A549 treated with CORT108297 at 1 μM for 4 hours (cell line): ENCODE measurements at places on chromosomes 16 and 17. TPM values are rescaled to one million over a fixed set of nuclear protein-coding genes. Genes with fewer than 3 reads are reported as not detected.

Gene NOS2
- total RNA-seq = 0.13 to 0.18 TPM (median 0.15 TPM) in 5 replicates

Gene SALL1
- total RNA-seq = 0.11 to 0.39 TPM (median 0.29 TPM) in 5 replicates

Gene USP6
- 0.01 to 0.05 TPM (median 0.02 TPM) in 5 replicates for total RNA-seq

Gene SAMD14
- total RNA-seq = 0.27 to 0.95 TPM (median 0.49 TPM) in 5 replicates

Gene UNC119
- total RNA-seq = 22.3 to 36.4 TPM (median 32.0 TPM) in 5 replicates

Gene KIF2B
- total RNA-seq = not detected in 5 replicates

Gene CRISPLD2
- 3.0 to 3.5 TPM (median 3.2 TPM) in 5 replicates for total RNA-seq

Gene HAP1
- total RNA-seq = 0.88 to 2.0 TPM (median 1.7 TPM) in 5 replicates

Gene RECQL5
- total RNA-seq = 20.9 to 29.0 TPM (median 28.2 TPM) in 5 replicates

Gene SLC16A6
- total RNA-seq = 0.31 to 0.62 TPM (median 0.51 TPM) in 5 replicates

Gene FNDC8
- total RNA-seq = not detected in 5 replicates

Gene NACA2
- not detected in 5 replicates for total RNA-seq

Gene RHBDF1
- total RNA-seq = 22.0 to 32.9 TPM (median 31.9 TPM) in 5 replicates

Gene APOH
- 3.0 to 6.1 TPM (median 4.9 TPM) in 5 replicates for total RNA-seq

Gene MED13
- 15.3 to 24.7 TPM (median 19.6 TPM) in 5 replicates for total RNA-seq

Gene CYGB
- 0.91 to 1.8 TPM (median 1.1 TPM) in 5 replicates for total RNA-seq

Gene HP
- 0.47 to 0.53 TPM in 2 of 5 replicates, not detected in the others for total RNA-seq

Gene SEPTIN1
- 0.58 to 2.5 TPM (median 2.1 TPM) in 5 replicates for total RNA-seq

Gene AURKB
- total RNA-seq = 156 to 178 TPM (median 158 TPM) in 5 replicates

Gene MYO15A
- total RNA-seq = 0.27 to 0.58 TPM (median 0.35 TPM) in 5 replicates

Gene CCL3
- not detected in 5 replicates for total RNA-seq

Gene ACD
- total RNA-seq = 27.6 to 38.3 TPM (median 36.3 TPM) in 5 replicates

Gene SRR
- total RNA-seq = 6.5 to 9.1 TPM (median 8.5 TPM) in 5 replicates

Gene LGALS9B
- total RNA-seq = not detected in 5 replicates

Gene UTP18
- 71.3 to 91.3 TPM (median 74.7 TPM) in 5 replicates for total RNA-seq

Gene AHSP
- not detected in 5 replicates for total RNA-seq

Gene MARVELD3
- total RNA-seq = 0.13 to 0.47 TPM (median 0.25 TPM) in 5 replicates

Gene NPIPA2
- 1.2 to 1.9 TPM (median 1.4 TPM) in 5 replicates for total RNA-seq

Gene YPEL2
- 1.6 to 3.9 TPM (median 2.9 TPM) in 5 replicates for total RNA-seq

Gene PPP1R1B
- 0.09 TPM in 1 of 5 replicates, not detected in the others for total RNA-seq

Gene TMIGD1
- not detected in 5 replicates for total RNA-seq

Gene NLE1
- 30.6 to 40.9 TPM (median 38.3 TPM) in 5 replicates for total RNA-seq

Gene SCARF1
- 0.32 to 0.47 TPM (median 0.35 TPM) in 5 replicates for total RNA-seq

Gene POLDIP2
- 139 to 165 TPM (median 165 TPM) in 5 replicates for total RNA-seq

Gene RUNDC3A
- total RNA-seq = 0.55 to 1.3 TPM (median 0.57 TPM) in 5 replicates

Gene NTN3
- 0.05 to 0.07 TPM in 2 of 5 replicates, not detected in the others for total RNA-seq

Gene CTRB1
- total RNA-seq = not detected in 5 replicates

Gene G6PC1
- not detected in 5 replicates for total RNA-seq

Gene HS3ST4
- not detected in 5 replicates for total RNA-seq

Gene TNP2
- not detected in 5 replicates for total RNA-seq

Gene KRTAP9-8
- total RNA-seq = not detected in 5 replicates

Gene GRB7
- total RNA-seq = 3.9 to 7.3 TPM (median 6.6 TPM) in 5 replicates

Gene FBXL16
- 2.7 to 5.7 TPM (median 5.3 TPM) in 5 replicates for total RNA-seq

Gene SOX15
- 0.33 to 0.44 TPM (median 0.41 TPM) in 4 of 5 replicates, not detected in the other for total RNA-seq

Gene C16orf54
- not detected in 5 replicates for total RNA-seq

Gene UBTF
- 97.8 to 105 TPM (median 100 TPM) in 5 replicates for total RNA-seq

Gene MYCBPAP
- 0.53 to 1.0 TPM (median 0.69 TPM) in 5 replicates for total RNA-seq

Gene ZNF469
- 8.3 to 15.5 TPM (median 13.0 TPM) in 5 replicates for total RNA-seq

Gene LLGL2
- 15.6 to 30.3 TPM (median 29.1 TPM) in 5 replicates for total RNA-seq

Gene CDH5
- 0.09 to 0.22 TPM (median 0.16 TPM) in 5 replicates for total RNA-seq

Gene GPRC5C
- total RNA-seq = 58.6 to 85.4 TPM (median 75.2 TPM) in 5 replicates

Gene CLEC10A
- total RNA-seq = not detected in 5 replicates

Gene SLFN12L
- total RNA-seq = 0.05 to 0.06 TPM in 2 of 5 replicates, not detected in the others

Gene GPR142
- 0.08 TPM in 1 of 5 replicates, not detected in the others for total RNA-seq

Gene CNEP1R1
- 17.7 to 20.1 TPM (median 18.5 TPM) in 5 replicates for total RNA-seq

Gene PIPOX
- 0.15 to 0.20 TPM (median 0.17 TPM) in 4 of 5 replicates, not detected in the other for total RNA-seq
